ENCODE measurements at places on chromosomes 4 and X. TPM values are rescaled to one million over a fixed set of nuclear protein-coding genes. Genes with fewer than 3 reads are reported as not detected.

TLR10 gene
- not detected for total RNA-seq

DDIT4L gene
- total RNA-seq: 6.9 TPM

DNA sequence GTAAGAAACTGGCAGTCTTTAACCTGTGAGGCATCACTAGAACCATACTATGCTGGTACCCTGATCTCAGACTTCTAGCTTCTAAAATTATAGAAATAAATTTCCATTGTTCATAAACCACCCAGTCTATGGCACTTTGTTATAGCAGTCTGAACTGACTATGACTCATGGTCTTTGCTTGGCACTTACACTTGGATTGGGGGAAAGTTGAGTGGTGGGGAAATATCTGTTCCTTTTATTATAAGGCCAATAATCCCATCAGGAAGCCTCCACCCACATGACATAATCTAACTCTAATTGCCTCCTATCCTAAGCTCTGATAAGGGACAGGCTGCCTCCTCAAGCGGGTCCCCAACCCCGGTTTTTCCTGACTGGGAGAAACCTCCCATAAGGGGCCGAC, 61.4 kb upstream of the PACRGL start:
- DNase-seq: no peak

- DNase-seq: no peak
Measured at GRCh38 chr4:187128976-187129375, 405.3 kb upstream of the FAT1 start.

- DNase-seq: no peak
Measured at GRCh38 chr4:184444953-184445309, 29.4 kb downstream of the IRF2 start.

- no peak for DNase-seq
Measured at GRCh38 chrX:40514376-40514775, 66.4 kb upstream of the ATP6AP2 start.

- no peak for DNase-seq
Measured at GRCh38 chr4:10526429-10527222, 69.4 kb upstream of the ZNF518B start.

DNA sequence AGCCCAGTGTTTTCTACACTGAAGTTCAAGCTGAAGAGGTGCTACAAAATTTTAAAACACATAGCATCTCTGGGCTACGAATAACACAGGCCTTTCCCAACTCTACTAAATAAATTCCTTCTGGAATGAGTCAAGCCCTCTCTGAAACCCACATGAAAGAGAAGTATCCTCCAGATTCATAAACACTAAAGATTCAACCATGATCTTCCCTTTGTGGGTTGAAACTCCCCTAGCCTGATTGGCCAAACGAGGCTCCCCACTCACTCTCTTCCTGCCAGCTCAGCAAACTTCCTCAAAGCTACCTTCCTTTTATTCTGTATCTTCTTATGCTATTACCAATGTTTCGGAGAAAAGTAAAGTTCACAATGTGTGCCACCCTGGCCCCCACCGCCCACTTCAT, 95.4 kb downstream of the NKX6-1 start:
- DNase-seq: no peak

GRCh38 chrX:73681408-73681807, 118.4 kb downstream of the CHIC1 start:
- no peak for DNase-seq

DNA sequence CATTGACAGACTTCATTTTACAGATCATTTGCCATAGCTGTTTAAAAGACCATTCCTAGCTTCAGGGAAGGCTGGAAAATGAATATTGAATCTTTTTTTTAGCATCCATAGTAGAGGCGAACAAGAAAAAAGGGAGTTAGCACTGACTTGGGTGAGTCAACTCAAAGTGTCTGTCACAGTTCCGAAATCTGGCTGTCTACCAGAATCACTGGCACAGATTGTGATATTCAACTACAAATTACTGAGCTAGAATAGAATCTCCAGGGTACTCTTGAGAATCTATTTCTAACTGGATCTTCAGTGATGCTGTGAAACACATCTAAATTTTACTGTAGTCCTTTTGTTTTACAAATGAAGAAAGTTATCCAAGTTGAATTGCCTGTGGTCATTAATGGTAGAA, 31.5 kb downstream of the SEC24B start:
- DNase-seq: no peak

DNA sequence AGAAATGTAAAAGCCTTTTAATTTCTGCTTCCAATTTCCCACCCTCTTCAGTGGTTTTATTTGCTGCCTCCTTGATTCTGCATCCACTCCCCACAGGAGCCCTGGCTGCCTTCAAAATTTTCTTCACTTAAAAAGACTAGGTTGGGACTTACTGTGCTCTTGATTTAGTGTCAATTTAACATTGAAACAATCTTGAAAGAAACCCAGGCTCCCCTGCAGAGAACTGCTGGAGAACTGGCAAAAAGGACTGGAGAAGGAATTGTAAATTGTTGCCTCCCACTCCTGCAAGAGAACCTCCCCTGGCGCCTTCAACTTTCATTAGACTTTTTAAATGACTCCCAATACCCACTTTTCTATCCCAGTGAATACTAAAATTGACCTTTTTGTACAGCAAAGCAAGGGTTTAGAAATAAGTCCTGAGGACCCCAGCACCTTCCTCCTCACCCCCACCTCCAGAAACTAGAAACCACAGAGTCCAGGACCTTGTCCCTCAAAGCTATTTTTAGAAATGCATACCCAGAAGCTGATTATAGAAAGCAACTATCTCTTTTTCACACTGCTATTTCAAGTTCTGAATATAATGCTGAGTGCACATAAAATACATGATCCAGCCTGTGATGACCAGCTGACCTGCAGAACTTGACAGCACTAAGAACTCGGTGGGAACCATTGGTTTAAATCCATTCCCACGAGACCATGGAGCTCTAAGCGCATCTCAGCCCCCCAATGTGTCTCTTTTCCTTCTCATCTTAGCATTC, 155.5 kb downstream of the INPP4B start:
- DNase-seq: no peak

GRCh38 chrX:54484666-54485065, 11.4 kb downstream of the FGD1 start:
- no peak for DNase-seq

DNA sequence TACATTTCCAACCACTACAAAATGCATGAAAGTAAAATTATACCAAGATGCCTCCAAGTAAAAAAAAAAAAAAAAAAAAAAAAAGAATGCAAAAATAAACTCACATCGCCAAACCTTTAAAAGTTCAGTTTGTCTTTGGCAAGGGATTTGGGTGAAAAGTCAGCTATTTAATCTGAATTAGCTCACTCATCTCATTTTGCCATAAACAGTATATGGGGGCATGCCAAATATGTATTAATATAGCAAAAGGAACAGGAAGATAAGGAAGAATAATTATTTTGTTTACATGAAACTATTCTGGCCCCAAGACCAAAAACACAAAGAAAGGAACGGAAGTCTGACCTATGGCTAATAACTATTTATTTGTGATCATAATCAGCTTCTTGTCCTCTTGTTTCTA, 114.7 kb upstream of the SLC6A14 start:
- no peak for DNase-seq

GRCh38 chrX:23919706-23920320, 12.0 kb downstream of the CXorf58 start:
- no peak for DNase-seq

All from glomerular endothelial cell (primary cell).